Activated naive CD8-positive, alpha-beta T cell treated with anti-CD3 and anti-CD28 coated beads, Interleukin-2, amount 10 ng/mL, durations not matched to agents 7 days and 5 days (primary cell): ENCODE measurements at places on chromosomes 6 and 20.

DNA sequence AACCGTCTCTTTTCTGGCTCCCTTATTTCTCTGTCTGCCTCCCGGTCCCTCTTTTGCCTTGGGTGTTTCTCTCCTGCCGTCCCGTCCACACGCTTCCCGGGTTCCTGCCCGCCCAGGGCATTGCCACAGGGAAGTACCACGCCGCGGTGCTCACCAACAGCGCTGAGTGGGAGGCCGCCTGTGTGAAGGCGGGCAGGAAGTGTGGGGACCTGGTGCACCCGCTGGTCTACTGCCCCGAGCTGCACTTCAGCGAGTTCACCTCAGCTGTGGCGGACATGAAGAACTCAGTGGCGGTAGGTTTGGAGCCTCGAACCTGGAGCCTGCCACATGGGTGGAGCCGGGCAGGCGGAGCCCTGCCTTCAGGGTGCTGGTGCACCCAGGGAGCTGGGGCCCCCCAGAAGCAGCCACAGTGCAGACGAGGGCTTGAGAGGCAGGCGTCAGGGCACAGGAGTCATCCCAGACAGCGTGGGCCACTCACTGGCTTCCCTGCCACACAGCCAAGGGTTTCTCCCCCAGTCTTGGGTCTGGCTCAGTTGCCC is 21.3 kb downstream of the NPEPL1 start:
- no peak for DNase-seq

DNA sequence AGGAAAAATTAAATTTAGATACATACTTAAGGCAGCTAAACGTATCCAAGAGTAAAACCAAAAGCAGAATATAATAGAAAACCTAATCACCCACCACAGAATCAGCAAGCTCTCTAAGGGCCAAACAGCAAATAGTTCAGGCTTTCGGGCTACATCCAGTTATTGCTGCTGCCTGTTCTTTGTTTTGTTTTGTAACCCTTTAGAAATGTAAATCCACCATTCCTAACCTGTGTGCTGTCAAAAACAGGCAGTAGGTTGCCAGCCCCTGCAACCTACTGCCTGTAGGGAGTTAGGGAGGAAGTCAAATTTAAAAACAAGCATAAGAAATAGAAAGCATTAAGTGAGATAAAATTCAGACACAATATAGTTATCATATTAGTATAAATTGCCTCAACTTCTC is 225.9 kb downstream of the PTPRT start:
- DNase-seq, result no peak

DNA sequence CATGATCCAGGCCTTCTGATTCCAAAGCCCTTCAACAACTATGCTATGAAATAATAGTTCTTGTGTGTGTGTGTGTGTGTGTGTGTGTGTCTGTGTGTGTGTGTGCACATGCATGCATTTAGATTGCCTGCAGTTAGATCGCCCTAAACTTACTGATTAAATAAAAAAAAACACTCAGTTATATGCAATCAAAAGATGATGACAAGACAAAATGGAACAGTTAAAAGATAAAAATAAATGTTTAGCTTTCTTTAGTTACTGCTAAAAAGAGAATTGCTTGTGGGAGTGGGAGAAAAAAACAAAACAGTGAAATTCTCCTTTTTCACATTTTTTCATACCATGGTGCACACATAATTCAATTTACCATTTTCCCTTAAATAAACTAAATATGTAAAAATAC is 29.4 kb downstream of the MARCKS start:
- DNase-seq, result no peak

GRCh38 chr6:166027761-166028160 is 139.9 kb downstream of the TBXT start:
- no peak for DNase-seq

- DNase-seq, result no peak
These were observed 18.3 kb downstream of the VEGFA start for GRCh38 chr6:43788301-43788700.

- DNase-seq, result peak; percentile 50
These were observed 2.1 kb downstream of the DLL1 start for GRCh38 chr6:170288852-170289179.

DNA sequence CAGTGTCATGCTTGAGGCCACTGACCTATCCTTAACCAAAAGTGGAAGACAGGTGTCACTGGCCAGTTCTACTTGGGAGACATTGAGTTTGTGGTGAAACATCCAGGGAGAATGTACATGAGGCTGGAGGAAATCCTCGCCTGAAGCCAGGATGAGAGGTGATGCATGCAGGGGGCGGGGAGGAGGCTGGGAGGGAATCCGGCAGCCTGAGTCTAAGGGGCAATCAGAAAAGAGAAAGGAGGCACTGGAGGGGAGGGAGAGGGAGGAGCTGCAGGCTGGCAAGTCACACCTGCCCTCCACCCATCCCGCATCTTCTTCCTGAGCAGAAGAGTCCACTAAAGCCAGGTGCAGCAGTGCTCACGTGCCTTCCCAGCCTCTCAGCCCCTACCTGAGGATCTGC is 14.9 kb upstream of the DDO start:
- DNase-seq, result no peak

DNA sequence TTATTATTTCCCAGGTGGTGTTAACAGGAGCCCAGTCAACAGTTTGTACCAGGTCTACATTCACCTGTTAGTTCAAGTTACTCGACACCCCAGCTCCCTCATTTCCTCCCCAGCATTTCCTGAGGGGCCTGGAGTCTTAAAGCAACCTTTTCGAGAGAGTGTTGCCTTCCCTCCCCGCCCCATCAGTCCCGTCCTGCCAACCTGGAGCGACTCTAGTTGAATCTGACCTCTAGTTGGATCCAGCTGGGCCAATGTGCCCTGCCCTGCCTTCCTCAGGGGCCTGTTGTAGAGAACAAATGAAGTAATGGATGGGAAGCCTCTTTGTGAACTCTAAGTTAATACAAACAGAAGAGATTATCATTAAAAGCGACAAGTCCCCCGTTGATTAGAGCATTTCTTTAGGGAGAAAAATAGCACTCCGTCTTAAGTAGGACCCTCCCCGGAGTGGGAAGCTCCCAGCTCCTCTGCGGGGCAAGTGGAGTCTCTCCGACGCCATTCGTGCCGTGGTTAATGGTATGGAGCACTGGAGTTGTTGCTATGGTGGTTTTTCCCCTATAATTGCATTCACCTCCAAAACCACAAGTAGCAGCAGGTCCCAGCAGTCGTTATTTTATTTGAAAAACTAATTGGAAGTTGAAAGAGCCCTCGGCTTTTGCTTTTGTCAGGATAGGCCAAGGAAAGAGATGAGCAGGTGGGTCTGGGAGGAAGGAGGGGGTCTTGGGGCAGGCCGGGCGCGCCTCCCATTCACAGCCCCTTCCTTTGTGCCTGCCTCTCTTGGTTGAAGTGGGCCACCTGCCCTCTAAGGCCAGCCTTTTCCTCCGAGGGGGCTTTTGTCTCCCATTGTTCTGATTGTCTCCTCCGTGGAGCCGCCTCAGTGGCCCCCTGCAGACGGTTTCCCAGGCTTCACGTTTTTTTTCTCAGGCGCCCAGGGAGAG is 16.1 kb downstream of the GHRH start:
- no peak for DNase-seq

DNA sequence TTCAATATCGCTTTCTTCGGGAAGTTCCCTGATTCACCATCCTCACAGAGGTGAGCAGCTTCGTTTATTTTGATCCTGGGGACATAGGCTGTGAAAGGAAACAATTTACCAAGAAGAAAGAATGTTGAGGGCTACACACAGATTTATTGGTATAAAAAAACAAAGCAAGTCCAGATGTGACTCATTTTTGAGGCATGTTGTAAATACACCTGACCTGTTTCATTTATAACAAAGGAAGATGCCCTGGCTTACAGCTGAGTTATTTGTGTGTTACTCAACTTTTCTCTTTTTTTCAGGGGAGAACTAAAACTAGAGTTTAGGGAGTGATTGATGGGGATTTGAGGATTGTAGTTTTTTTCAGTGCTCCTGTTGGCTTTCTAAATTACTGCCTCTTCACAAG is 489.5 kb downstream of the CBLN4 start:
- DNase-seq, result no peak

DNA sequence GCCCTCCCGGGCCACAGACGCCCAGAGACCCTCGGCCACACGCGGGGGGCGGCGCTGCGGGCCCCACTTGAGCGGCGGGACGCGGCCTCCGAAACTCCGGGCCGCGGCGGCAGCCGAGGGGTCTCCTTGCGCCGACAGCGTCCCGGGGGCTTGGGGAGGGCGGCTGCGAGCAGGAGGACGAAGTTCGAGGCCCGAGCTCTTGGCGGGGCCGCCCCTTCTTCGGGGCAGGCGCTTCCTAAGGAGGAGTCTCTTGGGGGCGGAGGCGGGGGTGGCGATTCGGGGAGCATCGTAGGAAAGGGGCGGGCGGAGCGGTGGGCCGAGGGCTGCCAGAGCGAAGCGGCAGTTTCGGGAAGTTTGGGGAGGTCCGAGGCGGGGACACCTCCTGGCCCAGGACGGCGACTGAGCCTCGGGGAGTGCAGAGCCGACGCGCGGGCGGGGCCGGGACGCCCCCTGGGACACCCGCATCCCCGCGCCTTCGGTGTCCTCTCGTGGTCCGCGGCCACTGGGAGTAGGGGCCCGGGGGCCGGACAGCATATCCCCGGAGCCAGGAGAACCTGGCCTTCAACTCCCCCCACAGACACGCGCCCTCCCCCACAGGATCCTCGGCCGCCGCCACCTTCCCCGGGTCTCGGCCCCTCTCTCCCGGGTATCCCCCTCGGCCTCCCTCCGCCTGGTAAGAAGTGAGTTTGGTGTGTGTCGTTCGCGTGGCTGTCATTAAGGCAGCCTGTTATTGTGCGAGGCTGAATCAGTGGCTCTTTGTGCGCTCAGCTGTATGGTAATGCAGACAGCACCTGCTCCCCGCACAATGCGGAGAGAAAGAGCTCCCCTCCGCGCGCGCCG is 613 bp upstream of the DLL1 start:
- peak; percentile 69 for DNase-seq

GRCh38 chr6:7541175-7542064 is at the start of gene DSP:
Gene DSP (plus strand): TSS chr6:7541671. CDS start chr6:7541916, 245 bp downstream.
- DNase-seq, result peak; percentile 57

GRCh38 chr6:45422503-45423110 is 44.9 kb upstream of the SUPT3H start:
- DNase-seq, result peak; percentile 74

DNA sequence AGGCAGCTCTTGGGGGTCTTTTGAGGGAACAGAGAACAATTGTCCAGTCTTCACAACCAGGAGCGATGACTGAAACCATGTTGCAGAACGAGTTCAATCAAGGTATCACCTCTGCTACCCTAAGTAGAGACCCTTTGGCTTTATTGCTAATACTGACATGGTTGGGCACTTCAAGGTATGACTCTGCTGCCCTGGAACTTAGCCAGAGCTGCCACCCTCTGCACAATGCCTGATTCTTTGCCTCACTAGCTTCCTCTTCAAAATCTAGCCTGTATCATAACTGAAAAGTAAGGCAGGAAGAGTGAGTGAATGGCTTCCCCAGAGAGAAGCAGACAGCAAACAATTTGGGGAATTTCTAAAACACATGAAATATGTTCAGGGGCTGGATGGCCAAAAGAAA is 592.7 kb upstream of the NRSN1 start:
- DNase-seq, result no peak

DNA sequence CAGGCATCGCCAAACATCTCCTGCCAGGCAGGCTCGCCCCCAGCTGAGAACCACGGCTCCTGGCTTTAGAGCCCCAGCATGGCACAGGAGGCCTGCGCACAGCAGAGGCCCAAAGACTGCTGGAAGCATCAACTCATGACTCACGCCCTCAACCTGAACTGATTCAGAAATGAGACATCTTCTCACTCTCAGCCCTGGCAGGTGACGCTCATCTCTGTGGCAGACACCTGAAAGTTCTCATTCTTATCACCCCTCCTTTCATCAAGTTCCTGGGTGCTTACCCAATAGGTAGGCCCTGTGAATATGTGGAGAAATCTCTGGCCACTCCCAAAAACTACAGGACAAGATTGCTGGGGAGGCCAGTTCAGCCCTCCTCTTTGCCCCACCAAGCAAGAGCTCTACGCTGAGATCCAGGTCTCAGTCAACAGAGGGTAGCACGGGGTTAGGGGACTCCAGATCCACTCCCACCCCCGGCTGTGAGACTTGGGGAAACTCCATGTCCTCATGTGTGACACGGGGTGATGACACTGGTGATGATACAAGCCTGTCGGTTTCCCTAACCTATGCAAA is 11.3 kb downstream of the NFATC2 start:
- DNase-seq, result peak; percentile 44

- no peak for DNase-seq
These were observed 94.2 kb downstream of the FAM50B start for GRCh38 chr6:3943331-3943765.

GRCh38 chr20:45012682-45013302 is 46.5 kb downstream of the STK4 start:
- DNase-seq, result no peak

GRCh38 chr6:18263418-18264218 is 712 bp downstream of the DEK start:
- no peak for DNase-seq

GRCh38 chr20:56758706-56759105 is 129.6 kb downstream of the TFAP2C start:
- DNase-seq, result no peak

- no peak for DNase-seq
These were observed 558.9 kb downstream of the PKHD1 start for GRCh38 chr6:51528556-51528955.

DNA sequence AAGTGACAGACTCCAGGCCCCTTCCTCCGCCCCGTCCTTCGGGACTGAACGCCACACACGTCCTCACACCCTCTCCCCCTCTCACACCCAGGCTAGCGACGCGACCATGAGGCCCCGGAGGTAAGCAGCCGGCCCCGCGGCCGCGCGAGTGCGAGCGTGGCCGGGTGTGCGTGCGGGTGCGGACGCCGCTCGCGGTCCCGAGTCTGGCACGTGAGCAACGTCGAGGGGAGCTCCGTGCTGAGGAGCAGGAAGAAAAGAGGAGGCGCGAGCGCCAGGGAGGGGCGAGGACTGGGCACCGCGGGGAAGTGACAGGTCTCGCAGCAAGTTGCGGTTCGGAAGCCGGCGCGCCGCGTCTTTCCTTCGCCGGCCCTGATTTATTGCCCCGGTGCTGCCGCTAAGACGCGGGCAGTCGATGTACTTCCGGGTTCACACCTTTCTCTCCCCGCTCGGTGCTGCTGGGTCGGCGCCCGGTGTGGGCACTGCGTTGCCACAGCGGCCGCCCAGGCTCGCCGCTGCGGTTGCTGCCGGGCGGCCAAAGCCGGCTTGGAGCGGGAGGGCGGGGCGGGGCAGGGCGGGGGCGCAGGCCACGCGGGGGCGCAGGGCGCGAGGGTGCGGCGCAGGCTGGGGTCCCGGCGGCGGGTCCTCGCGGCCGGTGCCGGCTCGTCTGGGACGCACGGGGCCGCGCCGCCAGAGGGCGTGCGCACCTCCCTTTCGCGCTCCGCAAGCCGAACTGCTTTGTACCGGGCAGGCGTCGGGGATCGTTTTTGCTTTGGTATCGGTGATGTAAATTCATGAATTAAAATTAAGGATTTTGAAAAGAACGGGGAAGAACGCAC is 15.8 kb upstream of the LIN28B start:
- DNase-seq, result peak; percentile 68

DNA sequence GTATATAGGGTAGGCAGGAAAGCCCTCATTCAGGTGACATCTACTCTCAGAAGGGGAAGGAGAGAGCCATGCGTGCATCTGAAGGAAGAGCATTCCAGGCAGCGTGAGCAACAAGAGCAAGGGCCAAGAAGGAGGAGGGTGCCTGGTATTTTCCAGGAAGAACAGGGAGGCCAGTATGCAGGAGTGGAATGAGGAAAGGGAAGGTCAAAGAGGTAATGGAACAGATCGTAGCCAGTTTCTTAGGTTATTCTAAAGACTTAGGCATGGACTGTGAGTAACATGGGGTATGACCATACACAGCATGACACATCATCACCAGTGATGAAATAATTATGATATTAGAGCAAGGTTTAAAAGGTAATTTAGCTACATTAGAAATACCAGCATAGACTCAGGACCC is 24.1 kb downstream of the ALDH8A1 start:
- DNase-seq, result no peak

GRCh38 chr6:107800564-107801164 is 23.4 kb downstream of the SCML4 start:
- DNase-seq, result no peak
